ENCODE measurements at places on chromosomes 7 and 10.

GRCh38 chr10:132326344-132326889 lies 5.6 kb upstream of the LRRC27 start:
- DNase-seq = no peak

DNA sequence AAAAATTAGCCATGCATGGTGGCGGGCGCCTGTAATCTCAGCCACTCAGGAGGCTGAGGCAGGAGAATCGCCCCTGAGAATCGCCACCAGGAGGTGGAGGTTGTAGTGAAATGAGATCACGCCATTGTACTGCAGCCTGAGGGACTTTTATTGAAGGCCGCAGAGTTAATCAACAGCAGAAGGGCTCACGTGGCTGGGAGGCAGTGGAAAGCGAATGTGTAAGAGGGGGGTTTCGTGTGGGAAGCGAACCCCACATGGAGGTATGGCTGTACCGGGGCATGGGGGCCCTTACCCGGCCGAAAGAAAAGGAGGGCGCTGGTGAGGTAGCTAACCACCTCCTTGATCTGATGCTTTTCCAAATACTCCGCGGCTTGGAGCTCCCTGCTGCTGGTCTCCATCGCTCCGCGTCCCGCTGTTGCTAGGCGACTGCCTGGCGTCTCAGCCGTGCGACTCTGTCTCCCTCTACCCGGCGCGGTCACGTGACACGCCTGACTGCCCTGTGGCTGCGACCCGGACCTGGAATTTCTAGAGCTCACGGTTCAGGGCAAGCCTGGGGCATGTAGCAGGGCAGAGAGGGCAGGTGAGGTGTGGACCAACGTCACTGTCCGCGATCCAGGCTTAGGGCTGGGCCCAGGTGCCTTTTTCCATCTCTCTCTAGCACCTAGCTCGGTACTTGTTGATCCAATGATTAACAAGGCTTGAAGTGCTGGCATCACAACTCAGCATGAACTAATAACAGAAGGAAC lies at the start of gene EFCAB10:
EFCAB10 (minus strand) TSS at position 428 of the 746 bp plus-strand sequence; CDS start at position 398, 30 bp downstream.
- peak; percentile 76 for DNase-seq

DNA sequence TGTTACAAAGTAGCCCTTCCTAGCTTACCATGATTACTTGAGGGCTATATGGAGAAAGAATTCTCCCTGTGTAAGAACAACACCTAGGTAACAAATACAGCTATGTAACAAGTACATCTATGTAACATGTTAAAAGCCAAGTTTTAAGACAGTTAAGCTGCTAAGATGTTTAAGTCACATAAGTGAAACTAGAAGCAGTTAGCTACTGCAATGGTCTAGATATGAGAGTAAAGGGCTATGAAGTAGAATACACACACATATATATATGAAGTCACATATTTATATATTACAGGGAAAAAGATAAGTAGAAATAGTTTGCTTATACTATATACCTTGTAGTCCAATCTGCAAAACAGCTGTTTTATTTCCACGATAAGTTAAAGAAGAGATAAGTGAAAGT lies 14.4 kb downstream of the POT1 start:
- DNase-seq = peak; percentile 55

- DNase-seq = no peak
These were observed 51.6 kb downstream of the SMKR1 start for GRCh38 chr7:129553899-129554461.

DNA sequence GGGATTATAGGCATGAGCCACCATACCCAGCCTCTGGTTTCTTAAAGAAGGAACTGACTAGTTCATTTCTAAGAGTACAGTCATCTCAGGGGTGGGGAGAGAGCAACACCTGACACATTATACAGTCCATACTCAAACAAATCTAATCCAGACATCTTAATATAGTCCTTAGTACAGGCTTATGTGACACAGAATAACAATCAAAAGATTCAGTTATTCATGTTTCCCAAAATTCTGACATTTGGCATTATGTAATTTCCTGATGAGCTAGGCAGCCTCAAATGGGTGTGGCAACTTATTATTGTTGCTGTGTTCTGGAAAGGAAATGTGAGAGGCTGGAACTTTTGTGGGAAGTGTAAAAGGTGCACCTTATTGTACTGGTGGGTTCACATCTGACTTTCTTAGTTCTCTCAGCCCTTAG lies 116.3 kb downstream of the WDFY4 start:
- DNase-seq = no peak

DNA sequence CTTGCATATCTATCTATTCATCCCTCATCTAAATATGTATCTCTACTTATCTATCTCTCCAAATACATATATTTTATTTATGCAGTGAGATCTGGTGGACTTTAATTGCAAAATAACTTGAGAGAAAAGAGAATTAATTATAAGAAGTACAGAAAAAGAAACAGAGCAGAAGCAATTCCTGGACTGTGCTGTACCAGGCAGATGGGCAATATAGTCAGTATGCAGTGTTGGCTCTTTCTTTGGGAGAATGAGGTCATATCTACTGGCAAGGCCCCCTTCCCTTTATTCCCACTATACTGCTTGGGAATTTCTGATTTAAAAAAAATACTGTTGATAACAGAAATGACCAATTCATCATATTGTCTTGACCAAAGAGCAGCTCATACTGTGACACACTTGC lies 49.0 kb upstream of the TOMM7 start:
- no peak for DNase-seq

DNA sequence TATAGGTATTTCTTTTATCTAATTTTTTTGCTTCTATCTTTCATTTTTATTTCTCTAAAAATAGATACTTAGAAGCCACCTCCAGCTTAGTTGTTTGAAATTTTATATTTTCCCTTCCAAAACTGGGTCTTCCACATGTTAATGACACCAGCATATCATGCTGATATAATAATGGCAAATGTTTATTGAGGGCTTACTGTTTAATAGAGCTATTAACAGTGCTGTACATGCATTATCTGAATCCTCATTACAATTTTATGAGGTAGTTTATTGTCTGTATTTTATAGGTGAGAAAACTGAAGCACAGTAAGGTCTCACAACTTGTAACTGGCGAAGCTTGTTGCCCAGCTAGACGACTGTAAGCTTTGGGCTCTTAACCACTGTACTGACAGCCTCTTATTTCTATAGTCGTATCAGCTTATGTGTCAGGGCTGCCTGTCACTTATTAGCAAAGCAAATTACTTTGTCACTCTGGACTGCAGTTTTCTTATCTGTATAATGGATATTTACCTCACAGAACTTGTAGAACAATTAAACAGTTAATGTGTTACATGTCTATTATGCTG lies 51.2 kb downstream of the ANKIB1 start:
- no peak for DNase-seq

GRCh38 chr10:62071846-62072281 lies 170.4 kb downstream of the ARID5B start:
- no peak for DNase-seq

DNA sequence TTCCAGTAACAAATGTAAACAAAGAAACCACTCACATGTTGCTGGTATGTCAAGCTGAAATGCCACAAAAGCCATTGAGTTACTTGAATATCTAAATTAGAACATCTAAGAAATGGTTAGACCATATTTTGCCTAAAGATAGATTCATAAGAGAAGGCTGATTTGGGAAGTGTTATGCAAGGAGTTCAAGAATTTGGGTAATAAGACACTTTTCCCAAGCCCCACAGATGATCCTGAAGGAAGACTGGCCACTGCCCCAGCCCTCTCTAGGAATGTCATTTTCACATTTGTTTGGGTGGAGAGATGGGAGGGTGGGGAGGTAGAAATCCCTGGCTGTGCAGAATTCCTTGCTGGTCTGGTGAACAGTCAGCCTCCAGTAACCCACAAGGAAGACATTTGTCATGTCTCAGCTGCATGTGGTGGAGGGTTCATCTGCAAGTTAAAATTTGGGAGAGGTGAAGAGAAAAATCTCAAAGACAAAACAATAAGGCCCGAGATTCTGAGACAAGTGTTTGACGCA lies 427.2 kb upstream of the KLF6 start:
- no peak for DNase-seq

GRCh38 chr10:1376384-1376945 lies 320.3 kb downstream of the WDR37 start:
- no peak for DNase-seq

- no peak for DNase-seq
These were observed 128.0 kb downstream of the SEMA3C start for GRCh38 chr7:80790877-80791276.

DNA sequence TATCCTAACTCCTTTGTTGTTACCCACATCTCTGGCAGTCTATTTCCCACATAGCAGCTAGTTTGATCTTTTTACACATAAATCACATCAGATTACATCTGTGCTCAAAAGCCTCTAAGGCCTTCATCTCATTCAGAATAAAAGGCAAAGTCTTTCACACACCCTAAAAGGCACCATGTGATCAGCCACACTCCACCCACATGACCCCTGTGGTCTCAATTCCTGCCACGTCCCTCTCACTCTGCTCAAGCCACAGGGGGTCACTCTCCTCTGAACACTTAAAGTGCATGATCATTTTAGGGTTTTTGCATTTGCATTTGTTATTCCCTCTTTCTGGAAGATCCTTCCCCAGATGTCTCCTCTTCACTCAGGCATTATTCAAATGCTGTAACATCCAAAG lies 30.8 kb downstream of the ELAPOR2 start:
- no peak for DNase-seq

- no peak for DNase-seq
These were observed 1.5 kb downstream of the HDAC9 start for GRCh38 chr7:18497082-18497481.

GRCh38 chr10:102230264-102230860 lies 4.3 kb downstream of the ELOVL3 start:
- no peak for DNase-seq

DNA sequence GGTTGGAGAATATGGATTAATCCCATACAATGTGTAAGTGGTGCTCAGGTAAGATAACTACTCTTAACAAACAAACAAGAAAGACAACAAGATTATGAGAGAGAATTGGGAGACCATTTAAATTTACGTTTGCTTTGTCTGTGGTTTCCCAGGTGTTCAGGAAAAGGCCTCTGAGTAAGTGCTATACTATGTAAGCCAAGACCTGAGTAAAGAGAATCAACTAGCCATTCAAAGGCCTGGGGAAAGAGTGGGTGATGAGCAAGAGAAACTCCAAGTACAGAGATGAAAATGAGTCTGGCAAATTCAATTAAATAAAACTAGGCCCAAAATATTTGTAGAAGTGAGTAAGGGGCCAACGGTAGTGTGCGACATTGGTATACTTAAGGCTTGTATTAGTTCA lies 9.9 kb downstream of the CSTF2T start:
- no peak for DNase-seq

DNA sequence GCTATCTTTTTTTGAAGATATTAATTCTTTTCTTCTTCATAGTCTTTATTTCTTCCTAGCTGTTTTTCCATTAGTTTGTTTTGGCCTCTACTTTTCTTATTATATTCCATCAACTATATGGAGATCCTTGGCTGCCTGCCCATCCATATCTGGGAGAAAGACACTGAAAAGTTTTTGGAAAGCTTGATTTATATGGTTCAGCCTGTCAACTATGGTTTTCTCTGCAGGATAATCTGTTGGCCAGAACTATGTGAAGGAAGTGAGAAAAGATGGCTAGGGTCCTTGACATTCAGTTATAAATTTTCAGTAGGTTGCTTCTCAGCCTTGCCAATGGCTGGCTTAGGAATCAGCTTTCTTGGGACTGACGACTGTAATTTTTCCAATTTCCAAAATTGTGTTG lies 10.0 kb upstream of the CDK14 start:
- no peak for DNase-seq
